Activated CD8-positive, alpha-beta memory T cell treated with anti-CD3 and anti-CD28 coated beads, Interleukin-2, amount 50 U/mL, for 48 hours (primary cell): ENCODE measurements at places on chromosomes 5 and 9.

DNA sequence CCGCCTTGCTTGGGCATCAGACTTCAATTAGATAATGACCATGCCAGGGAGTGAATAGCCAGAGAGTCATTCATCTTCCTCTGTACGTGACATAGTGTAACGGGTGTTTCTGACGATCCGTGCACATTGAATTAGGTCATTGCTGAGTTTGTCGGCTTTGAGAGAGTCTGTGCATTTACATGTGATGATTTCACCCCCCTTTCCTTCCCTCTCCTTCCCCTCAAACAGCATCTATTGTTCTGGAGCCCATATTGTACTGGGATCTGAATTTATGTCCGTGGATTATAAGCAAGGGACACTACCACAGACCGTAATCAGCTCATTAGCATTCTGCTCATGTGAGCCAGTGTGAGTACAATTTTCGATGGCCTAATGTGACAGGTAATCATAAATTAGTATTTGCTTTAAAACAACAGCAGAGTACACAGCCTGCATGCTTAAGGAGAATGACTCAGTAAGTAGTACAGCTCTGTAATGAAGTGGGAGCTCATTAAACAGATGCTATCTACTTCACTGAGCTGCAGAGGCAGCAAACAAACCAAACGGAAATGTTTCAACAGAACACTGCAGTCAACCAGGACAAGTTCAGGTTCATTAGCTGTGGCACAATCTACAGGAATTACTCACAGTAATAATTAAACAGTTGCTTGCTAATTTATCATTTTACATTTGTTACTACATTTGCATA is 302.1 kb downstream of the CSNK1G3 start:
- DNase-seq = no peak

DNA sequence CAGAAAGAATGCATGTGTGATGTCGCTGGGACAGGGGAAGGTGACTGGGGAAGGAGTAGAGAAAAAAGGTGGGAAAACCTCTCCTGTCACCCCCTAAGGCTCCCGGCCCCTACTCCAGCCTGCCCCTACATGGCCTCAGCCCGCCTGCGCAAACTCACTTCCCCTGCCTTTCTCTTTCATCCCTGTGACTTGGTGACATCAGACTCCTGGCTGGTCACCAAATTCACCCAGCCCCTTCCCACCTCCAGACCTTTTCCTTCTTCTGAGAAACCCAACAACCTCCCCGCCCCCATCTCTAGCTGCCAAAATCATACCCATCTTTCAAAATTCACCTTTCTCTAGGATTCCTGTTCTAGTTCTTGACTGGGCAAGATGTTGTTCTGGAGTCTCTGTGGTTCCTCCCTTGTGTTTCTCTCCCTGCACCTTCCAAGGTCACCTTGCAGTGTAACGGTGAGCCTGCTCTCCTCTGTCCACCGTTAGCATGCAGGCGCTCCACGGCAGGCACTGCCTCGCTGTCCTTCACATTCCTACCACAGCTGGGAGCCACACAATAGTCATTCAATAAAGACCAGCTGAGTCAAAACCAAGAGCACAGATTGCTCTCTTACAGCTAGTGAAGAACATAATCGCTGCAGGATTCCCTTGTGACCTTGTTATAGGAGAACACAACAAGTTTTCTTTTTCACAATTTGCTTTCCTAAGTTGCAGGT is 134.5 kb downstream of the FANCC start:
- no peak for DNase-seq

GRCh38 chr5:72840041-72840440 is 23.6 kb downstream of the TNPO1 start:
- DNase-seq = no peak

GRCh38 chr9:87372356-87372851 is 125.3 kb upstream of the DAPK1 start:
- no peak for DNase-seq

DNA sequence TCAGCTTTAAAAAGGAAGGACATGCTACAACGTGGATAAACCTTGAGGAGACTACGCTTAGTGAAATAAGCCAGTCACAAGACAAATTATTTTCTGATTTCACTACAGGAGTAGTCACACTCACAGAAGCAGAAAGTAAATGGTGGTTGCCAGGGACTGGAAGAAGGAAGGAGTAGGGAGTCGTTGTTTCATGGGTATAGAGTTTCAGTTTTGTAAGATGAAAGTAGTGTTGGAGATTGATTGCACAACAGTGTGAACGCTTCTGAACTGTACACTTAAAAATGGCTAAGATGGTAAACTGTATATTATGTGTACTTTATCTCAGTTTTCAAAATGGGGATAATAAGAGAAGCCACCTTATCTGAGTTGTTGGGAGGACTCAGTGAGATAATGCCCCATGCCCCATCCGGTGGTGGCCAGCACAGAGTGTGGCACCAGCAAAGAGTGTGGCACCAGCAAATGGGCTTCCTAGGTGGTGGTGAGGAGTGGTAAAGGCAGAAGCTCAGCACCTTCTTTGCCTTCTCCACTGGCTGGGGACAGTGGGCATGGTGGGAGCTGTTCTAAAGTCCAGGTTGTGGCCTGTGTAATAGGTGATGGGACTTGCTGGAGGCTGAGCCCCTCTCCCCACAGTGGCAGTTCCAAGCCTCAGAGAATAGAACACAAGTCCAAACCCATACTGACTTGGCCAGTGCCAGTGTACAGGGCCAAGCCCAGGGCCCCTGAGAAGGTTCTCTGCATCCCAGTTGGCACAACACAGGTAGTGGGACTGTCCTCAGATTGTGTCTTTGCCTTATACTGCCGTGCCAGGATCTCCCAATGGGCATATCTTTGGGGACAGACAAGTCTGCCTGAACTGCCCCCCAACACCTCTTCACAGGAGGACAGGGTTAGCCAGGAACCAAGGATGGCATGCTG is 4.4 kb downstream of the SLC22A4 start:
- DNase-seq = peak; percentile 46

- DNase-seq = peak; percentile 66
Observed at GRCh38 chr5:179731791-179732411, 721 bp upstream of the MAML1 start.

GRCh38 chr5:52990528-52990925 is 1.4 kb downstream of the ITGA2 start:
- DNase-seq = no peak

- no peak for DNase-seq
Observed at GRCh38 chr9:90970608-90971007, 169.0 kb downstream of the SYK start.

- DNase-seq = no peak
Observed at GRCh38 chr5:143594902-143595818, 191.7 kb upstream of the NR3C1 start.

DNA sequence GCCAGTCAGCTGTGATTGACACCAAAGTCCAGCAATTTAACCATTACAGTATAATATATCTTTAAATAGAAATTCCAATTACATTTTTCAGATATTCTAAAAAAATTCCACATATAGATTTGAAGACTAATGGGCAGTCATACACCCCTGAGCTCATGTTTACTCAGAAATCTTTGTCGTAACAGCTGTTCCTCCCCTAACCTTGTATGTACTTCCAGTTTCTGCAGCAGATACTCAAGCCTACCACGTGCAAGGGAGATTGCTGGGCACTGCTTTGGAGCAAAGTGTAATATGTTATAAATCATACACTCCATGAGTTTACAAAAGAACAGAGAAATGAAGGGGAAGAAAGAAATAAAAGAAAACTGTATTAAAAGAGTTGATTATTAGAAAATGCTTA is 241.2 kb downstream of the TRIM32 start:
- DNase-seq = no peak

- DNase-seq = no peak
Observed at GRCh38 chr5:40834391-40834848, 602 bp downstream of the RPL37 start.

DNA sequence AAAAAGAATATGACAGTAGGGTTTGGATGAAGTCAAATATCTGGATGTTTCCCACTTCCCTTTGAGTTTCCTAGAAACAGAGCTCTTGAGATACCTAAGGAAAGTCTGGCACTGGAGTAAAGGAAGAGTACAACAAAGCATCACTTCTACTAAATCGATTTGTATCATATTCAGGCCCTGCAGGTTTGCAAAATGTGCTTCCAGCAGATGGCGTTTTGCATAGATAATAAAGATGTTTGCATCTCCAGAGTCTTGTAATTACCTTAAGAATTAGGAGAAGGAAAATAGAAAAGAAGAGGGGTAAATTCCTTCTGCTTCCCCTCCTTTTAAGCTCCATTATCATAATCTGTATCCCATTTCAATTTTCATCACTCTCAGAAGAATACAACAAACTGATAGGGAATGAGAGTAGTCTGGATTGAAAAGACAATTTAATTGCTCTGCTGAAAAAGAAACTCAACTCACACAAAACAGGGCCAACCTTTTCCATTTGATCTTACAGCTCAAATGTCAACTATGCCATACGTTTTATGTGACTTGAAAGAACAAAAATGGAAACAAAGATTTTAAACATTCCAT is 380.4 kb downstream of the PTPRD start:
- no peak for DNase-seq
